ENCODE measurements at places on chromosomes 1 and 21.

GRCh38 chr1:64546013-64546412 lies 76.1 kb downstream of the CACHD1 start:
- DNase-seq, result no peak

DNA sequence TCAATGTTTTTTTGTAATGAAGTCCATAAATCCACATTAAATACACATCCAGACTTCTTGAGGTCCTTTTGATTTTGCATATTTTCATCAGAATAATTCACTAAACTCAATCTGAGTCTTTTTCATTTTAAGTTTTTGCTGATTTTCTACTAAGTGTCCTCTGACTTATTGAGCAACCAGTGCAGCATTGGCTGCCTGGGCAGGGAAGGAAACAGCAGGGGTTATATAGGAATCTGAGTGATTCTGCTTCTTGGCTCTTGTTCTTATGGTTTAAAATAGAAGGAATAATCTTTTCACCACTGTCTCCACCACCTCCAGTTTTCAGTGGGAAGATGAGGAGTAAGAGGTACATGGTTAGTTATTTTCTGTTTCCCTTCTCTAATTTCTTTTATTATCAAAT lies 88.4 kb downstream of the ST6GALNAC5 start:
- no peak for DNase-seq

DNA sequence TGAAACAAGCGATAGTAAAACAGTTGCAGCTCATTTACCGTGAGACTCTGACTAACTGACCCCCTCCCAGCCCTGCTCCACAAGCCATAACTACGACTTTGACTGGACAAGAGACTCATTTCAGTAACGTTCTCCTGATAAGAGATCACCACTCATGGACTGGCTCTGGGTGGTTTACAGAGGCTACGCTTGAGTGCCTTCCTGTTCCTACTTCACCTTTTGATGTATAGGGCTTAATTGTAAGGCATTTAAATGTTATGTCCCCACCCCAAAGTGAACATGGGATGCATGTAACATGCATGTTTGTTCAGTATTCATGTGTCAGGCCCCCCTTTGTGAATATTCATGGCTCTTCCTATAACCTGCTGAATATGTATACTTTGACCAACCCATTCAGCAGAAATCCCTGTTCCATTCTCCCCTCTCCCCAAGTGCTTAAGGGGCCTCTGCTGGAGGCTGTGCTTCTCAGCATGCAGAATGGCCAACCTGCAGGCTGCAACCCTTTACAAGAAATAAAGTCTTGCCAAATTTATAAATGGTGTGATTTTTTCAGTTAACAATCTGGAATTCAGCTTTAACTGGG lies 50.7 kb upstream of the SPOCD1 start:
- no peak for DNase-seq

GRCh38 chr1:38030596-38031512 lies 15.7 kb downstream of the POU3F1 start:
- DNase-seq, result no peak

GRCh38 chr21:33412832-33413519 lies 9.8 kb downstream of the IFNGR2 start:
- no peak for DNase-seq

DNA sequence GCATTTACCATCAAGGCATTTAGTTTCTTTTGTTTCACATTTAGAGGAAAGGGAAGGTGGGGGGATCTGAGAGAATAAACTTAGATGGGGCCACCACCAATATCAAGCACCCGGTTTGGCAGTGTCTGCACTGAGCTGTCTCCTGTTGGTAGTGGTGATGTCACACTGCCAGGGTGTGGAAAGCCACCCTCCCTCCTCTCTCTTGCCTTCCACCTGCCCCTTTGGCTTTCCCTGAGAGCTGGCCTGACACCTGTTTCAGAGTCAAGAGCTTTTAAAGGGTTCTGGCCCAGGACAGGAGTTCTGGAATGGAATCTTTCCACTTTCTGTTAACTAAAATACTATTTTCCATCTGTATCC lies 13.4 kb downstream of the ATF3 start:
- DNase-seq, result no peak

DNA sequence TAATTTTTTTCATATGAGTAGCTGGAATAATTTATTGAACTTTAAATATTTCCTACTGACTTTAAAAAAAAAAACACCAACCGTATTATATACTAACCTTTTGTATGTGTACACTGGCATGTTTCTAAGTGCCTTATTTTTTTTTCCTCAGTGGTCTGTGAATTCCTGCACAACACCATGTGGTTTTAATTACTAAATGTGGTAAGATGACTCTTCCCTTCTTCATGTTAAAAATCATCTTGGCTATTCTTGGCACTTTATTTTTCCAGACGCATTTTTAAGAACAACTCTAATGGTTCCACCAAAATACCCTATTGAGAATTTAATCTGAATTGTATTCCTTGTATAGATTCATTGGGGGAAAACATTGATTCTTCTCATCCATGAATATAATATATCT lies 28.4 kb downstream of the PPP2R5A start:
- DNase-seq, result no peak

- no peak for DNase-seq
Measured at GRCh38 chr1:196669051-196669450, 17.2 kb downstream of the CFH start.

GRCh38 chr1:230141021-230141648 lies 74.1 kb downstream of the GALNT2 start:
- DNase-seq, result no peak

DNA sequence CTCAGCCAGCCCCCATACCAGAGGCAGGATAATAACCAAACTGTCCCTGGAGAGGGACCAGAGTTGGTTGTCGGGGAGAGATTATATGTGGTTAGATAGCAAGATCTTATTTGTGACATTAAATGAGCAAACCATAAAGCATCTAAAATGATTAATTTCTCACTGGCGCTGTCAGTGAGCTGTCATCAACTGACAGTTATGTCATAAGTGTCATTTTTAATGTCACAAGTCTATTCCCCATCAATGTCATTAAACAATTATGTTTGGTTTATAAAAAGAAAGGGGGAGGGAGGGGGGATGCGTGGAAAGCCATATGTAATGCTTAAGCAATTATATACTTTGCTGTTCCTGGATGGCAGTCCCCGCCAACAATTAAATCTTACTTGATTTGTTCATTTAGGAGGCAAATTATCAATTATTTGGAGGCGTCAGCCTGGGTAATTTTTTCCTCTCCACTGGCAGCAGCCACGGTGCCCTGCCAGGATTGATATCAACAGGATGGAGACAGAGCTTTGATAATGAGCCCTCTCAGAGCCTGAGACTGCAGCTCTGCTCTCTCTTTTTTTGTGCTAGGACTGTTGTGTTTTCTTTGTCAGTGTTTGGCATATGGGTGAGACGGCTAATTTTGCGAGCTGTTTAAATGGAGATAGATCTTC lies 333.6 kb upstream of the CAMK1G start:
- no peak for DNase-seq

DNA sequence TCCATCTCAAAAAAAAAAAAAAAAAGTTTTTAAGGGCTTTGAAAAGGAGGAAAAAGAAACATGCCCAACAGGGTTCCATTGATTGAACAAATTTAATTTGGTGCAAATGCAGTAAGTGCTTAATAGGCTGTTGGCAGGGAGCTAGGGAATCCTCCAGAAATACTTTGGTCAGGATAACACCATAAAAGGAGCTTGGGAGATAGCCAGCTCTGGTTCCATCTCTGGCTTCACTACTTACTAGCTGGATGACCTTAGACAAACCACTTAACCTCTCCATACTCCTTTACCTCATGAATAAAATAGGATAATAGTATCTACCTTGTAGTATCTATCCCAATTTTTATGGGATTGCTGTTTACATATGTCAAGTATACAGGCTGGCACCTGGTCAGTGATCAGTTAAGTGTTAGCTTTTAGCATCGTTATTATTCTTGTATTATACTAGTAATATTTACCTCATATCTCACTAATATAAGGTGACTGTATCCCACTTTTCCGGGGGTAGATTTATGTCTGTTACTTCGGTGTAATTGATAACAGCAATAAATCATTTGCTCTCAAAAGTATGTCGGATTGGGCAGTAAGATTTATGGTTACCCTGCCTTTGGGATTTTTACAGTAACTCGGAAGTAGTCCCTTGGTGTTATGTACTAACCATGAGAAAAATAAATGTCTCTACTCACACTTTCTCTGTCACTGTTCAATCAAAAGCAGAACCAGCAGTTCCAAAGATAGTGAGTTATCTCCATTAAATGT lies 36.4 kb downstream of the BTG3 start:
- DNase-seq, result no peak

DNA sequence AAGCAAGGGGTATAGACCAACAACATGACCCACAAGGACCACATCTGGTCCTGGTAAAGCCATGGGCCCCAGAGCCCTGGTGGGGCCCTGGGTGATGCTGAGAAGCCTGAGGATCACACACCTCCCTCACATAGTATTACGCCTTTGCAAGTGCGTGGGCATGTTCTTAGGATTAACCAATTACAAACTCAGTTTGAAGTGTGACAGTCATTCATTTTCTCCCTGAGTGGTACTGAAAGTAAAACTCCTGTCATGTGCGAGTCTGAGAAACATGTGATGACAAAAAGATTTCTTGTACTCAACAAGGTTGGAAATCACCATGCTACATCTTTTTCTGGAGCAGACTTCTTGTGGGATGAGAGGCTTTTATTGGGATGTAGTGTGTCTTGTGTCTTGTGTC lies 315.3 kb upstream of the DUSP10 start:
- DNase-seq, result no peak

DNA sequence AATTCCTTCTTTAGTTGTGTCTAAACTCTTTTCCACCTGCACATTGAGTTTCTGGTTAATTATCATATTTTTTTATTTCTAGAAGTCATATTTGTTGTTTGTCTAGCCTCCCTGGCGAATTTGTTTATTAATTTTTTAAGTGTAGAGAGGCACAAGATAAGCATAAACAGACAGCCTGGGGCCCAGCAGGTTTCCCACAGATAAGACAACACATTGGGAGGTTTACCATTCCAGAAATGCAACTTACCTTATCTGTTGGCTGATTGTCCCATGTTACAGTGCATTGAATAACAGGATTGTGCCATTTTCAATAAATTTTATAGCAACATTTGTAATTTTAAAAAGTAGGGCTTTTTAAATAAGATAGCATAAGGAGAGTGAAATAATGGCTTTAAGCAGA lies 34.9 kb downstream of the COG2 start:
- no peak for DNase-seq

- no peak for DNase-seq
Measured at GRCh38 chr1:48611841-48612240, 139.8 kb upstream of the SPATA6 start.

- DNase-seq, result no peak
Measured at GRCh38 chr1:242784084-242784483, 259.6 kb upstream of the PLD5 start.

DNA sequence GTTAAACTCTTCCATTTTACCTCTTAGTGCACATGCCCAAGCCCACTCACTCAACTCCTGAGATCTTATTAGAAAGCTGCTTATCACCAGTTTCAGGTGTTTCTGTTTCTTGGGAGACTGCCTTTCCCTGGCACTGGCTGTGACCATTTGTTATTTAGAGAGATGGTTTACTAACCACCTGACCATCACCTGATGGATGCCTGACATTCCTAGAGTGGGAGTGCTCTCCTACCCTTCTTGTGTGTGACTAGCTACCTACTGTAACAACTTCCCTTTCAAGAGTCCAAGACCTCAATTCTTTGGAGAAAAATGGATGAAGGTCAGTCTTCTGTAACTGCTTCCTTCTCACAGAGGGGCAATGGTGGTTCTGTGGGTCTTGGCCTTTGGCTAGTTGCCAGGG lies 755.2 kb upstream of the ADAMTS5 start:
- no peak for DNase-seq

- DNase-seq, result no peak
Measured at GRCh38 chr1:200351826-200352549, 57.8 kb downstream of the ZNF281 start.

DNA sequence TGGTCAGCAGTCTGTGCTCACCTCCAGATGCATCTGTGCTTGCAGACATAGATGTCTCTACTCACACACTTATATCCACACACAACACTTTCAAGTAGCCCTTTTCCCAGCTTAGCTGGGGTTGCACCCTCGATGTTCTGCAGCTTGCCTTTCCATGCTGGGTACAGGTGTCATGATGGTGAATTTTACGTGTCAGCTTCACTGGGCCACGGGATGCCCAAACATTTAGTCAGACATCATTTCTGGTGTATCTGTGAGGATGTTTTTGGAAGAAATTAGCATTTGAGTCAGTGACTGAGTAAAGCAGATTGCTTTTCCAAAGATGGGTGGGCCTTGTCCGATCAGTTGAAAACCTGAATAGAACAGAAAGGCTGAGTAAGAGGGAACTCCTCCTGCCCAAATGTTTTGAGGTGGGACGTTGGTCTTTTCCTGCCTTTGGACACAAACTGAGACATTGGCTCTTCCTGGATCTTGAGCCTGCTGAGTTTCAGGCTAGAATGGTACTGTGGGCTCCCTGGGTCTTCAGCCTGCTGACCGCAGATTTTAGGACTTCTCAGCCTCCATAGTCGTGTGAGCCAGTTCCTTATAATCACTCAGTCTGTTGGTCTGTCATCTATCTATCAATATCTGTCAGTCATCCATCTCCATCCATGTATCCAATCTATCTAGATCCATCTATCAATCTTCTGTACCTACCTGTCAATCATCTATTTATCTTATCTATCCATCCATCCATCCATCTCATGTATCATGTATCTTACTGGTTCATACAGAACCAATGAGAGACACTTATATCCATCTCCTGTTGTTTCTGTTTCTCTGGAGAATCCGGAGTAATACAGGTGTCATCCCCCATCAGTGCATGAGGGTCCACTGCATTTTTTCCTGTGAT lies 12.7 kb upstream of the OBSCN start:
- no peak for DNase-seq

GRCh38 chr1:41661428-41662060 lies 177.1 kb upstream of the EDN2 start:
- no peak for DNase-seq

DNA sequence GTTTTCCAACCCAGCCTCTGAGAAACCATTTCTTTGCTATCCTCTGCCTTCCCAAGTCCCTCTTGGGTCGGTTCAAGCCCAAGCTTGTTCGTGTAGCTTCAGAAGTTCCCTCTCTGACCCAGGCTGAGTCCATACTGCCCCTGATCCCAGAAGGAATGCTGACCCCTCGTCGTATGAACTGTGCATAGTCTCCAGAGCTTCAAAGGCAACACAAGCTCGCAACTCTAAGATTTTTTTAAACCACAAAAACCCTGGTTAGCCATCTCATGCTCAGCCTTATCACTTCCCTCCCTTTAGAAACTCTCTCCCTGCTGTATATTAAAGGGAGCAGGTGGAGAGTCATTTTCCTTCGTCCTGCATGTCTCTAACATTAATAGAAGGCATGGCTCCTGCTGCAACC lies 23.8 kb downstream of the EIF2D start:
- no peak for DNase-seq

GRCh38 chr1:86423873-86424272 lies at the start of gene CLCA2:
Gene CLCA2, plus strand, starts transcription at chr1:86424171. Its CDS starts 77 bp downstream, at chr1:86424248.
- no peak for DNase-seq

DNA sequence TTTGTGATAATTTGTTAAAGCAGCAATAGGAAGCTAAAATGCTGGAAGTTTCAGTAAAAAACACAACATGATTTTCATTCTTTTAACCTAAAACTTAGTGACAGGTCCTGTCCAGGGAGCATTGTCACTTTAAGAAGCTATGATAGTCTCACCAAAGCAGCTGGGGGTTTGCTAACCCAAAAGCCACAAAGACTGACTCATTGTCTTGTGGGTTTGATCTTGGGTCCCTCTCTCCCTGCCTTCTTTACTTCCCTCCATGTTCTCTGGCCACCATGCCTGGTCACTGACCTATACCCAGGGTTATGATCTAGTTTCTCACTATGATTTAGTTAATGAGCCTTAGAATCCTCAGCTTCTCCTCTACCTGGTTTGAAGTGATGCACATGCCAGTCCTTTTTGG lies 213.5 kb upstream of the PTGFR start:
- no peak for DNase-seq
